Ascending aorta (tissue), 2 donors: ENCODE measurements at places on chromosomes 6 and 20.

DNA sequence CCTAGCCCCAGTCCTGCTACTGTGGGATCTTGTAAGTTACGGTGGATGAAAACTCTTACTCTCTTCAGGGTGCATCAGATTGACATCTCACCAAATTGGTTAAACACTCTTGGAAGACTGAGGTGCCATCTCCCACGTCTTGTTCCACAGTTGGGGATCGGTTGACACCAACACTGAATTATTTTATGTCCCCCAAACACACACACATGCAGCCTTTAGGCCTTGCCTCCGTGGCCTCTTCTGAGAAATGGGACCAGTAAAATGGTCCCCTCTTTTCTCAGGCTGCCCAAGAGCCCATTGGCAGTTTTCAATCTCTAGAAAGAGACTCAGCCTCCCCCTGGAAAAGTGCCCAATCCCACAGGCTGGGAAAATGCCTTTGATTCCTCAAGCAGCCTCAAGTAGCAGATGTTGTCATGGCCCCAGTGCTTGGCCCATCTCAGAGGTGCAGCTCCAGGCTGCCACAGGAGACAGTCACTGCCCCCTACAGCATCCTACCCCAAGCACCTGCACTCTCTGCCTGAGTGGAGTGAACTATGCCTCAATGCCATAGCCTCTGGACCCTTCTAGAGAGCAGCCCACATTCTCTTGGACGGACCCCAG lies 163.9 kb downstream of the ANKRD60 start:
- no peak for DNase-seq

DNA sequence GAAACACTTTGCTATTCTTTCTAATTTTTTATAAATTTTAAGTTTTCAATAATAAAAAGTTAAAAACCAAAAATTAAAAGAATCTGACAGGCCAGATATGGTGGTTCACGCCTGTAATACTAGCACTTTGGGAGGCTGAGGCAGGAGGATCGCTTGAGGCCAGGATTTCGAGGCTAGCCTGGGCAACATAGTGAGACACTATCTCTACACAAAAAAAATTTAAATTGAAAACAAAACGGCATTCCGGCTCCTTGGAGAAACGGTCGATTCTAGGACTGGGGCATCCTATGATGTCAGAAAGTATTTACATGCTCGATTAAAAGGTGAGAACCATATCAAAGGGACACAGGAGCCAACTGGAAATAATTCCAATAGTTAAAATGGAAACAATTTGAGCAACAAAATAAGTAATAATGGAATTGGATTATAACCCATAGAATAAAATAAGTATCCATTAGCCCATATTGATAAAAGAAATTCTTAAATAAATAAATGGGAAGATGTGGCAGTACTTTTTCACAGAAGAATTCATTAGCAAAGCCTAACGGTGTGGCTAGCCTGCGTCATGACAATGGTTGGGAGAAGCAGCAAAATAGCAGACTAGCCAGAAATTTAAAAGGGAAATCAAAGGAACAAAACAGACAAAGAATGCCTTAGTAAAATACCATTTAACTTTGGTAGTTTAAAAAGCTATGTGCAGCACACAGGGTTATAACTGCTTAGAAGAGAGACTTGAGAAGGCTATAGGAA lies 21.3 kb downstream of the HLA-E start:
- no peak for DNase-seq

DNA sequence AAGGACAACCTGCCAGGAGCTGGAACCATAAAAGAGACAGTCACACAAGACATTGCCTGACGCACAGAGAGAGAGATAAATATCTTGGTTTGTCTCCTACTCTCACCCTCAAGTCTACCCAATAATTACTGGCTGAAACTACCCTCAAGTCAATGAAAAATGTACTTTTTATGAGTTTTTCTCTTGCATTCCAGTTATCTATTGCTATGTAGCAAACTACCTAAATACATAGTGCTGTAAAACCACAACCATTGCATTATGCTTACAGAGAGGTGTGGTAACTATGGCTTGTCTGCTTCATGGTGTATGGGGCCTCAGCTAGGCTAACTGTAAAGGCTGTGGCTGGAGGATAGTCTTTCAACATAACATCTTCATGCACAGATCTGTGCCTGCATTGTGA lies 247.8 kb downstream of the HAO1 start:
- DNase-seq, result no peak

DNA sequence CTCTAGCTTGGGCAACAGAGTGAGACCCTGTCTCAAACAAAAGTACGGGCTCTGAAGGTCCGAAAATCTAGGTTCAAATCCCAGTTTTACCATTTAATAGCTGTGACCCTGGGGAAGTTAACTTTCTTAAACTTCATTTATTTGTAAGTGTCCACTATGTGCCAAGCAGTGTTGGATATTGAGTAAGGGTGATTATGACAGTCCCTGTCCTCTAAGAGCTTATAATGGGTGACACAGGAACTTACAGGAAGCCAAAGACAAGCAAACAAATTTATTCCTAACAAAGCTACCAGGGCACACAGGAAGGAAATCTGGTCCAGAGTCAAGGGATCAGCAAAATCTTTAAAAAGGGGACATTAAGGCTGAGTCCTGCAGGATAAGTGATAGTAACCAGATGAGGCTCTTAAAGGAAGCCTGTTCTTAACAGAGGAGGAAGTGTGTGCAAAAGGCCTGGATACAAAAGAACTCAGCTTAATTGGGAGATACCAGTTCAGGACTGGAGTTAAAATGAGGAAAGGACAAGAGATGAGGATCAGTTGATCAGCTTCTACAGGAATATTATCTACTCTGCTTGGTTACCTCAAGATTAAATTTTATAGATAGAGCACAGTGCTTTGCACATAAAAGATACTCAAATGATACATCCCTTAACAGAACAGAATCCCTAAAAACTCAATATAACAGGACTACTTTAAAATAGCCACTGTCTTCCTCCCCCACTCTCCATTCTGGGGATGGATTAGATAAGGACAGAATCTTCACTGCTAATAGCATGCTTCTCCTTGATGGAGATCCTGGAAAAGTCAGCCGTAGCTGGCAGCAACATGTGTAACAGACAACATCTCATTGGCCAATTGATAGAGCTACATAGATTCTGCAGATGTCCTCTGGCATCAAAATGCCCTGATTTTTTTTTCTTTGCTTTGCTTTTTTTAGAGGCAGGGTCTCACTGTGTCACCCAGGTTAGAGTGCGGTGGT lies 6.1 kb downstream of the SNX3 start:
- no peak for DNase-seq

DNA sequence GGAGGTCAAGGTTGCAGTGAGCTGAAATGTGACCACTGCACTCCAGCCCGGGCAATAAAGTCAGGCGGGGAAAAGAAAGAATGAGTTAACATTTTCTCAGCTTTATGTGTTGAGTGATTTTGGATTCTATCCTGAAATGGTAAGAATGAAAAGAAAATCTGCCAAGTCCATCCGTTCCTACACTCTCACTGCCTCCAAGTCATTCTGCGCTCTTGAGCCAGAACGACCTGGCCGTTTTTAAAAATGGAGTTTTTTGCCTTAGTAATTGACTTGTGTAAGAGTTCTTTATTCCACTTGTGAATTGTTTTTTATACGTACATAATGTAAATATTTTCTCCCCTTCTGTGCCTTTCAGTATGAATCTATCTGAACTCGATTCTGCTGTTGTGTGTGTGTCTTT lies 28.7 kb downstream of the DNAJC5 start:
- no peak for DNase-seq

DNA sequence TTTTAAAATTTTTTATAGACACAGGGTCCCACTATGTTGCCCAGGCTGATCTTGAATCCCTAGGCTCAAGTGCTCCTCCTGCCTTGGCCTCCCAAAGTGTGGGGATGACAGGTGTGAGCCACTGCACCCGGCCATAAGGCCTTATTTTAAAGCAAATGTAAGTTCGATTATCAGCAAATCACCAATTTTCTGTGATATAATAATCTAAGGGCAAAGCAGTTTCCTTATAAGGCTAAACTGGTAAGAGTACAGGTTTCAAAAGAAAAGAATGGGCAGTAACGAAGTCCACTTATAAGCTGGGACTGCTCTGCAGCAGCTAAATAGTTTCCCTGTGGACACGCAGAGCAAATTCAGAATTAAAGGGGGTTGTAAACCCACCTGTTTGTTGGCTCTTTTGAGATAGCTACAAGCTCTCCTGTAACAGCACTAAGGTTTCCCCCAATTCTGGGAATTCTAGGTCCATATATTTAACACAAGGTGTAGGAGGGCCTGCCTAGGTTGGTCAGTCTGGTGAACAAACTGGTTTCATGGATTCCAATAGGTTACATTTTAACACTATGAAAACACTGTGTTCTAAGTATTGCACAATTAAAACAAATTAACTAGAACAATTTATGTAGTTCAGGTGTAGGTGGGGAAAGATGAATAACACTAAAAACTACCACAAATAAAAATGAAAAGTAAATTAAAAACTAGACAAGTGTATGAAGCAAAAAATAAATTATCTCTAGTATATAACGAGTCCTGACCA lies 26.3 kb downstream of the LHFPL5 start:
- no peak for DNase-seq

GRCh38 chr20:62642666-62643520 lies 590 bp downstream of the SLCO4A1 start:
- no peak for DNase-seq

- no peak for DNase-seq
These were observed 52.0 kb downstream of the JPH2 start for GRCh38 chr20:44135012-44135412.

- DNase-seq, result no peak
These were observed 33.9 kb upstream of the PTPRK start for GRCh38 chr6:128554302-128554701.

DNA sequence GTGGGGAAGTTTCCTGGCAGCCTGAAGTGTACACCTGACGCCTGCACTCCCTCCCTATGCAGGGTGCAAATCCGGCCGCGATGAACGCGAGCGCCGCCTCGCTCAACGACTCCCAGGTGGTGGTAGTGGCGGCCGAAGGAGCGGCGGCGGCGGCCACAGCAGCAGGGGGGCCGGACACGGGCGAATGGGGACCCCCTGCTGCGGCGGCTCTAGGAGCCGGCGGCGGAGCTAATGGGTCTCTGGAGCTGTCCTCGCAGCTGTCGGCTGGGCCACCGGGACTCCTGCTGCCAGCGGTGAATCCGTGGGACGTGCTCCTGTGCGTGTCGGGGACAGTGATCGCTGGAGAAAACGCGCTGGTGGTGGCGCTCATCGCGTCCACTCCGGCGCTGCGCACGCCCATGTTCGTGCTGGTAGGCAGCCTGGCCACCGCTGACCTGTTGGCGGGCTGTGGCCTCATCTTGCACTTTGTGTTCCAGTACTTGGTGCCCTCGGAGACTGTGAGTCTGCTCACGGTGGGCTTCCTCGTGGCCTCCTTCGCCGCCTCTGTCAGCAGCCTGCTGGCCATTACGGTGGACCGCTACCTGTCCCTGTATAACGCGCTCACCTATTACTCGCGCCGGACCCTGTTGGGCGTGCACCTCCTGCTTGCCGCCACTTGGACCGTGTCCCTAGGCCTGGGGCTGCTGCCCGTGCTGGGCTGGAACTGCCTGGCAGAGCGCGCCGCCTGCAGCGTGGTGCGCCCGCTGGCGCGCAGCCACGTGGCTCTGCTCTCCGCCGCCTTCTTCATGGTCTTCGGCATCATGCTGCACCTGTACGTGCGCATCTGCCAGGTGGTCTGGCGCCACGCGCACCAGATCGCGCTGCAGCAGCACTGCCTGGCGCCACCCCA lies 1.2 kb downstream of the GPR6 start:
- DNase-seq, result no peak

- no peak for DNase-seq
These were observed 20.2 kb downstream of the RIPK1 start for GRCh38 chr6:3088446-3088845.

- peak; percentile 78 for DNase-seq
These were observed 563 bp upstream of the SRSF3 start for GRCh38 chr6:36593569-36594028.

DNA sequence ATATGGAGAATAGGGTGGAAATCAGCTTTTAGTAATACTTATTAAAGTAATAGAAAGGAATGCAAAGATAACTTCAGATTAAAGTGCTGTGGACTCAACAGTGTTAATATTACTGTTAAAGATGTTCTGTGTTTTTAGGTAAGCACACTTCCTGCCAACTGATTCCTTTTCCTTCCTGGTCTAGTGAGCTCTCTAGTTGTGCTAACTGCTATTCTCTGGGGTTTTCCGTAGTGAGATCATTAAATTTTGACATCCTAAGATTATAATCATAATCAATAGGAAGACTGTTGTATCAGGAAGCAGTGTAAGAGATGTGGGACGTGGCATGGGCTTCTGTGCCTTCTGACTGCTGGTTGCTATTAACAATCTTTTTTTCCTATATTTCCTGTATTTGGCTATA lies 1.2 kb upstream of the TMEM217 start:
- DNase-seq, result no peak

GRCh38 chr6:14361956-14362587 lies 244.5 kb downstream of the CD83 start:
- no peak for DNase-seq

DNA sequence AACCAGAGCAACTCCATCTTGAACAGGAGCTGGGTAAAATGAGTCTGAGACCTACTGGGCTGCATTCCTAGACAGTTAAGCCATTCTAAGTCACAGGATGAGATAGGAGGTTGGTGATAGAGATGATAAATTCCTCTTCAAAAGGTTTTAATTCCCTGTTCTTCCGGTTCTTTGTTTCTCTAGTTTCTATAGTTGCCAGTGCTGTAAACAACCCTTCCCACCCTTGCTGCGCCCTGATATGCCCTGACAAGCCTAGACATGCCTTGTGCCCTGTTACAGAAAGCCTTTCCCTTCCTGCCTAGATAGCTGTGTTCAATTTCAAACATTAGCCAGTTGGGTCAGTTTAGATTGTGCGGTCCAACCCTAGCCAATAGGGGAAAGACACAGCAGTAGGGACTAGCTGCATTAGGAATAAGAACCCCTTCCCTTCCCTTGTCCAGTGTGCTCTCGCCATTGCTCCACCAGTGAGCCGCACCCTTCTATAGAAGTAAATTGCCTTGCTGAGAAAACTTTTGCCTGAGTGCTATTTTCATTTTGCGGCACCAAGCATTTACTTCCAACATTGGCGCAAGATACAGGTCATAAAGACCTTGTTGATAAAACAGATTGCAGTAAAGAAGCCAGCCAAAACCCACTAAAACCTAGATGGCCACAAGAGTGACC lies 52.5 kb upstream of the CCN2 start:
- no peak for DNase-seq

DNA sequence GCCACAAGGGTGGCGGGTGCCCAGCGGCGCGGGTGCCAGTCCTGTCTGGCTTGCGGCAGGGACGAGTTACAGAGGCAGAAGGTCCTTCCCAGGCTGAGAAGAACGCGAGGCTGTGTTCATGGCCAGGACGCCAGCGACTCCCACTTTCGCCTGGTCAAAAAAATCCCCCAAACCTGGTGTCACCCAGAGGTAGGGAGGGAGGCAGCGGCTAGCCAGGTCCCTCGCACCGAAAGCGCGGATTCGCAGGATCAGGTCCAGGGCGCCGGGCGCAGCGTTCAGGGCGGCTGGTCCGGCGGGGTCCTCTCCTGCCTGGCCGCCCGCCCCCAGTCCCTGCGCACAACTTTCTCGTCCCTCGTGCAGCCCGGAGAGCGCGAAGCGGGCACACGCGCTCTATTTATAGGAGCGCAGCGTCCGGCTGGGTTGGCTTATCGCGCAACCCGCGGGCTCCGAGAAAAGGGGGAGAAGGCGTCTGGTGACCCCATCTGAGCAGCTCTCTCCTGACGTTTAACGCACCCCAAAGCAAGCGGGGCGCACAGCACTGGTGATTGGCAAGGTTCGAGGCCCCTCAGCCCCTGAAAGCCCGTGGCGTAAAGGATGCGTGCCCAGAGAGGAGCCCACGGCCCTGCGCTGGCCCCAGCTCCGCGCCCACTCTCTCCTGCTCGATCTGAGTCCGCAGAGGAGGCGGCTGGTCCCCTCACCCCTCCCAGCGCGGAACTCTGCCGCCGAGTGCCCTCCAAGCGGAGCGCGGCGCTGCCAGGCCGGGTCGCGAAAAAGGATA lies 519 bp downstream of the CBLN4 start:
- DNase-seq, result no peak
